ENCODE measurements at places on chromosomes 7 and 10.

- no peak for DNase-seq
Measured at GRCh38 chr10:69503001-69503895, 52.0 kb downstream of the TSPAN15 start.

DNA sequence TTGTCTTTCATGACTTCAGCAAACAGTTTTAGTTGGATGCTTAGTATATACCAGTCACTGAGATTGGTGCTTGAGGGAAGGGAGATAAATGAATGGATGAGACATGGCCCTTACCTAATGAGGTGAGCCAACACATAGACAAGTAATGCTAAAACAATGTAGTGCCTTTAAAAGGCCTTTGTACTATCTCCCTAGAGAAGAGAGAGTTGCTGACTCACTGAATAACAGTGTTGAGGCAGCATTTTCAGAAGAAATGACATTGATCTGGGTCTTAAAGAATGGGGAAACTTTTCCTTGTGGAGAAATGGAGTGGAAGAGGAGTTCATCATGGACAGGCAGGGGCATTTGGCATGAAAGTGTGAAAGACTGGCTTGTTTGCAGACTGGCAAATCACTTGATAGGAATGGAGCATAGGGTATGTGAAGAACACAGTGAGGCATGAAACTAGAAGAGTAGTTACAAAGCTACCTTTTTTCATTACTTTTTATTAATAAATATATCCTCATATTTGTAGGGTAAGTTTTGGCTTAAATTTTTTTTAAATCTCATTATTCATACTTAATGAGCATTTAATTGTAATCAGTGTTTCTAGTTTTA is 91.2 kb downstream of the KAT6B start:
- no peak for DNase-seq

GRCh38 chr7:77561352-77561751 is 24.3 kb downstream of the PTPN12 start:
- DNase-seq = no peak

DNA sequence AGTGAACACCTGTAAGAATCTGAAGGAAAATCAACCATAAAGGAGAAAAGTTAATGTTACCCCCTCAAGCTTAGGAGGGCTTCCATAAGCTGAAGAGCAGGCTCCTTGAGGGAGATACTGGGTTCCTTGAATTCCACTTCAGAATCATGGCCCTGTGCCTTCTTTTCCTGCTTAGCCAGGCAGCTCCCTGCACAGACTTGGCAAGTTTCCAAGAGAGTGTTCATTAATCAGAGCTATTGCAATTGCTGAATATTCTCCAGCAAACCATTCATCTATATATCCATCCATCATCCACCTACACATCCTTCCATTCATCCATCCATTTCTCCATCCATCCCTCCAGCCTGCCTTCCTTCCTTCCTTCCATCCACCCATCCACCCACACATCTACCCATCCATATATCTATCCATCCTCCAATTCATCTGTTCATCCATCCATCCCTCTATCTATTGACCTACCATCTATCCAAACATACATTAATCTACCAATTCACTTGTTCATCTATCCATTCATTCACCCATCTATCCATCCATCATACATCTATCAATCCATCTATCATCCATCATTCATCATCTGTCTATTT is 574.4 kb downstream of the PTPRN2 start:
- no peak for DNase-seq

GRCh38 chr7:145105561-145105960 is 269.7 kb upstream of the TPK1 start:
- no peak for DNase-seq

DNA sequence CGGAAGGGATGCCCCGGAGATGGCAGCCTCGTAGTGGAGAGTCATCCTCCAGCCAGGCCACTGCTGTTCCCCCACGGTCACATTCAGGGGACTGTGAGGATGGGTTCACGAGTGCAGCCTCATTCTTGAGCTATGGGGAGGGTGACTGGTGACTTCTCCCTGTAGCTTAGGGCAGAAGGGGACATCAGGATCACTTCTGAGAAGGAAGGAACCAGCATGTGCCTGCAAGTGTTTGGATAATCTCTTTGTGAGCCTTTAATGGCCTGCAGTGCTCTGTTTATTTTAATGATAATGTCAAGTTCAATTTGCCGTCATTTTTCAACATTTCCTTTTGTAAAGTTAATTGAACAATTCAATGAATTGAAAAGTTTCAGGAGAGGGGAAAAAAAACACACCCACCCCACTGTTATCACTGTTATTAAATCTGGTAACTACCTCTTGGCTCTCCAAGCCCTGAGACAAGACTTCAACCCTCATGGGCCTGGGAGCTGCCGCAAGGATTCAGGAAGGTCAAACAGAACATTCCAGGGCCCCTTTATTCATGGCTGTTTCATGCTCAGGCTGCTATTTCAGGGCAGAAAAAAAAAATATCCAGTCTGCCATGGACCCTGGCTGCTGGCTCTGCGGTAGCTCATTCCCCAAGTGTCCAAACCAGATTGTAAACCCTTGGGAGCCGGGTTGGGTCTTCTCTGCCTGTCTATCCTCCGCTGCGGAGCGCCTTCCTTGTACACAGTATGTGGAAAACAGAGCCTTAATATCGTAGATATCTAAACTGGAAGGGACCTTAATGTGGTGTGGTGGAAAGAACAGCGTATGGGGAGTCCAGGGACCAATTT is 100.4 kb downstream of the CDH23 start:
- DNase-seq = no peak

DNA sequence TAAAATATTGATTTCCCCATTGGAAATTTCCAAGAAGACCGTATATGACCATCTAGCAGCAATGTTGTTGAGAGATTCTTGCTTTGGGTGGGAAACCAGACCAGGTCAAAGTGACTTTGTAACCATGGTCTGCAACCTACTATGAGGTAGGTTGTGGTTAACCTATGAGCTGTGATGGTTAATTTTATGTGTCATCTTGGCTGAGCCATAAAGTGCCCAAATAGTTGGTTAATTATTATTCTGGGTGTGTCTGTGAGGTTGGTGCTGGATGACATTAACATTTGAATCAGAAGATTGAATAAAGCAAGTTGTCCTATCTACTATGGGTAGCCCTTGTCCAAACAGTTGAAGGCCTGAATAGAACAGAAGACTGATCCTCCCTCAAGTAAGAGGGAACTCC is 18.3 kb upstream of the RALA start:
- DNase-seq = no peak

GRCh38 chr7:66261941-66262340 is 56.8 kb downstream of the TPST1 start:
- no peak for DNase-seq

DNA sequence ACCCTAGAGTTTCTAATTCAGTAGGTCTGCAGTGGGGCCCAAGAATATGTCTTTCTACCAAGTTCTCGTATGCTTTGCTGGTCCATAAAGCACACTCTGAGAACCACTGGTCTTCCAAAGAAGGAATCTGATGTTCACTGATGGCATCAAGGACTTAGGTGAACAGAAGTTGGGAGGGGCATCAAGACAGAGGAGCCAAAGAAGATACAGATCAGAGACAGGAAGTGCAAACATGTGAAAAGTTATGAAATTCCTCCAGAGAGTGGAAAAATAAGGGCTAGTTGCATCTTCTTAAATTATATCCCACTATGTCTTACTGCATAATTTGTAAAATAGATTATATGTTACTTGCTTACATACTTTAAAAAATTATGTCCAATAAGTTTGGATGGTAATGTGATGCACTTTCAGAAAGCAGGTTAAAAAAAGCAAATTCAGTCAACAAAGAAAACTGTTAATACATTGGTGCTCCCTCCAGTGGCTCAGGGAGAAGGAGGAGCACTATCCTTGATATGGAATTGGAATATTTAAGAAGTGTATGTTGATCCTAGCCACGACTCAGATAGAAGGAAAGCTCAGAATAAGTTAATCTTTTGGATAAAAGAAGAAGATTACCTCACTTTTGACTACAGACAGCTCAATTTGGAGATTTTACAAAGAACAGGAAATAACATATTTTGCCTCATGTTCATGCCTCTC is 35.8 kb downstream of the CREB3L2 start:
- DNase-seq = no peak

GRCh38 chr10:110214371-110214826 is 7.0 kb downstream of the MXI1 start:
- no peak for DNase-seq

GRCh38 chr7:20270867-20271266 is 53.7 kb upstream of the MACC1 start:
- DNase-seq = no peak

- no peak for DNase-seq
Measured at GRCh38 chr10:103847909-103848468, 7.4 kb downstream of the SH3PXD2A start.

DNA sequence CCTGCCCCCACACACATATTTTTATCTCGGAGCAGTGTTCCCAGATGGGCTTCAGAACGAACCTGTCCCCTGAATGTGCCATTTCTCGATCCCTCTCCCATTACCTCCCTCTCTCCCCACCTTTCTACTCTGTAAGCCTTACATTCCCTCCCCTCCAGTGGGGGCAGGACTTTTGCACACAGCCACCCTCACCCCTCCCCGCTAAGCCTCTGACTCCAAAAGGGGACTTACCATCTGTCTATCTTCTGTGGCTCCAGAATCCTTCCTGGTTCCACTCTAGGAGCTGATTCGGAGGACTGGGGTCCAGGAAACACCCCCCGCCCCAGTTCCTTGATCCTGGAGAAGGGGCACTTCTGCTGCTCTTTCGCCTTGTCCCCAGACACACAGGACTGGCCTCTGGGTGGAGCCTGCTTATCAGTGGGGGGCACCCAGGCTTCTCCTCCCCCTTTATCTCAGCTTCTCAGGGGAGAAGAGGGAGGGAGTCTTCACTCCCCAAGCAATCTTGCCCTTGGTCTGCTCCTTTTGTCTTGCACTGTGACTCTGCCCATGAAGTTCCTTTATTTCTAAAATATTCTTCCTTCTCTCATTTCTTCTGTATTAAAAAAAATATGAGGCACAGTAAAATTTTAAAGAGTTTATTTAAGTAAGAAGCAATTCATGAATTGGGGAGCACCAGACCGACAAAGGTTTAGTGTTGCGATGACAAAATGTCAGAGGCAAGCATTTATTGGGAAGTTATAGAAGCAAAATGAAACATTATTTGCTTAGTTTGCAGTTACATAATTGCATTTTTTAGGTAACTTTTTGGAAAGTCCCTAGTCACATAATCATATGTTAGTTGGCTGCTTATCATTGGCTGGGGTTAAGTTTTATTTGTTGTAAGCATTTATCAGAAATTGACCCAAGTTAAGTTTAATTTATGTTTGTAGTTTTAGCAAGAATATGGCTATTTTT is at the start of gene KEL:
Gene KEL, minus strand, starts transcription at position 391 of the 954 bp plus-strand sequence. Its CDS starts 157 bp downstream, at position 234.
- no peak for DNase-seq

DNA sequence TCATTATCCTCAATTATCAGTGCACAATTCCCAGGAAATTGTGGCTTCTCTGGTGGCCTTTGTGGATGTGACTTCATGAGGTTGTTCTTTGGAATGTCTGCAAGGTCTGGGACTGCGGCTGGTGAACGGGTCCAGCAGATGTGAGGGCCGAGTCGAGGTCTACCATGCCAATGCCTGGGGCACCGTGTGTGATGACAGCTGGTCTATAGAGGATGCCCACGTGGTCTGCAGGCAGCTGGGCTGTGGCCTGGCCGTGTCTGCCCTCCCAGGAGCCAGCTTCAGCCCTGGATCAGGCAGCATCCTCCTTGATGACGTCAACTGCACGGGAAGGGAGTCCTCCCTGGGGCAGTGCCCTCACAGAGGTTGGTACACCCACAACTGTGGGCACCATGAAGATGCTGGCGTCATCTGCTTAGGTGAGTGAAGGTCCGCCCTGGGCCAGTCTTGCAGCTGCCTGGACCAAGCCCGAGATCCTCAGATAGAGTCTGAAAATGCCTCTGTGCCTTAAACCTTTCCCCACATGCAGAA is 46.9 kb downstream of the CUZD1 start:
- DNase-seq = no peak

- DNase-seq = no peak
Measured at GRCh38 chr10:7471720-7472367, 61.0 kb upstream of the SFMBT2 start.

- DNase-seq = no peak
Measured at GRCh38 chr7:134795231-134795630, 15.8 kb downstream of the CALD1 start.

GRCh38 chr7:148153616-148154284 is 436.8 kb upstream of the C7orf33 start:
- DNase-seq = peak; percentile 81

GRCh38 chr10:95430231-95430951 is 130.8 kb downstream of the SORBS1 start:
- no peak for DNase-seq

GRCh38 chr10:48934672-48935501 is 4.8 kb downstream of the LRRC18 start:
- no peak for DNase-seq

GRCh38 chr10:126586128-126586527 is 84.4 kb downstream of the C10orf90 start:
- DNase-seq = no peak

All from left ventricle myocardium inferior (tissue), 1 donor.